ENCODE measurements at places on chromosomes 4 and X.

- DNase-seq = no peak
Measured at GRCh38 chr4:103104886-103105285, 5.3 kb upstream of the BDH2 start.

DNA sequence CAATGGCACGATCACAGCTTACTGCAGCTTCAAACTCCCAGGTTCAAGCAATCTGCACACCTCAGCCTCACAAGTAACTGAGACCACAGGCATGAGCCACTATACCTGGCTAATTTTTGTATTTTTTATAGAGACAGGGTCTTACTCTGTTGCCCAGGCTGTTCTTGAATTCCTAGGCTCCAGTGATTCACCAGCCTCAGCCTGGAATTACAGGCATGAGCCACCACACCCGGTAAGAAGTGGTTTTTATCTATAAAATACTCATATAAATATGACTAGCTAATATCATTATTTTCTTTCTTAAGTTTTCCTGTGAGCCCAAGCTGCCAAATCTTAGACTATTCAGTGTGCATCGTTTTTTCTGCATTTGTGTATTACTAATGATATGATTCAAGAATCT lies 4.4 kb downstream of the SCFD2 start:
- DNase-seq = no peak

GRCh38 chr4:101304916-101305315 lies 42.4 kb downstream of the PPP3CA start:
- no peak for DNase-seq

DNA sequence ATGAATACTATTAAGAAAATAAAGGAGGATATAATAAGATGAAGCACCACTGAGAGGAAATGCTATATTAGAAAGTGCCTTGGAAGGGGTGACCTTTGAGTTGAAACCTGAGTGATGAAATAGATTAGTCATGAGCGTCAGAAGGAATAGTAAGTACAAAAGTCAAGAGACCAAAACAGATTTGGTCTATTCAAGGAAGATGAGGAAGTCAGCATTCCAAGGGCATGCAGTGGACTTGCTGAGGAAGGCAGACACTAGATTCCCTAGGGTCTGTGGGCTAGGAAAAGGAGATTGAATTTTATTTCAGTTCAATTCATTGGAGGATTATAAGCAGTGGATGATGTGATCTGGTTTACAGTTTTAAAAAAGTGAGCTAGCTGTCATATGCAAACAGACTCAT lies 73.0 kb upstream of the WDFY3 start:
- no peak for DNase-seq

All from stimulated activated CD4-positive, alpha-beta T cell treated with anti-CD3 and anti-CD28 coated beads, TNF-alpha, amount 100 ng/mL, for 48 hours (primary cell).